CD4-positive, alpha-beta T cell treated with Interleukin-6 at 100 ng/mL for 8 hours (primary cell): ENCODE measurements at places on chromosomes 5 and 9.

DNA sequence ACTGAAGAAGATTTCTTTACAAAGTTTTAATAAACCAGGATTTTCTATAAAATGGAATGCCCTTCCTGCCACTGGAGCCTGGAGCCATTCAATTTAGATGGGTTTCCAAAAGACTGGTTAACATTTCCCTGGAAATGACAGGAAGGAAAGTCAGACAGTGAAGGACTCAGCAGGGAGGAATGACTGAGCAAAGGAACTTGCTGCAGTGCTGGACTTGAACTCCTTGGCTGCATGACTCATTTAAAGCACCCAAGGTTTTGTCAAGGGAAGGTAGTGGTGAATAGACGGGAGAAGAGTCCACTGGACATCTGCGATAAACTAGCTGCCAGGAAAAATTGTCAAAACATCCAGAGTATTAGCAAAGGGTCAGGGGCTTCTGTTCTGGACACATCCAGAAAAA lies 163.8 kb upstream of the SLC28A3 start:
- no peak for DNase-seq

GRCh38 chr5:6069496-6070185 lies 308.7 kb downstream of the MED10 start:
- DNase-seq = no peak

DNA sequence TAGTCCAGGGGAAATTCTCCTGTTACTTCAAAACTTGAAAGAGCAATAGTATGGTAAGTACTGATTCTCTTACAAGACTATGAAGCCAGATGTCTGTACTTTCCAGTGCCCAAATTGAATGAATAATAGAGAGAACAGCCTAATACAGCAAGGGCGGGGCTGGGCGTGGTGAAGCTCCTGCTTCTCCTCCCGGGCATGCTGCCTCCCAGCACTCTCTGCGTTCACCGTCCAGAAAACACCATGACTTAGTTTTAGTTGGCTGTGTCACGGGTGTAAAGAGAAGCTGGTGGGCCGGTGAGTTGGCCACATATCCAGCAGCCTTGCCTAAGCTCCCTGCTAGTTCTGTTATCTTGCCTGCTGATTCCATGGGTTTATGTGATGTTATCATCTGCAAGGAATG lies 40.7 kb upstream of the ADAMTS2 start:
- DNase-seq = no peak

DNA sequence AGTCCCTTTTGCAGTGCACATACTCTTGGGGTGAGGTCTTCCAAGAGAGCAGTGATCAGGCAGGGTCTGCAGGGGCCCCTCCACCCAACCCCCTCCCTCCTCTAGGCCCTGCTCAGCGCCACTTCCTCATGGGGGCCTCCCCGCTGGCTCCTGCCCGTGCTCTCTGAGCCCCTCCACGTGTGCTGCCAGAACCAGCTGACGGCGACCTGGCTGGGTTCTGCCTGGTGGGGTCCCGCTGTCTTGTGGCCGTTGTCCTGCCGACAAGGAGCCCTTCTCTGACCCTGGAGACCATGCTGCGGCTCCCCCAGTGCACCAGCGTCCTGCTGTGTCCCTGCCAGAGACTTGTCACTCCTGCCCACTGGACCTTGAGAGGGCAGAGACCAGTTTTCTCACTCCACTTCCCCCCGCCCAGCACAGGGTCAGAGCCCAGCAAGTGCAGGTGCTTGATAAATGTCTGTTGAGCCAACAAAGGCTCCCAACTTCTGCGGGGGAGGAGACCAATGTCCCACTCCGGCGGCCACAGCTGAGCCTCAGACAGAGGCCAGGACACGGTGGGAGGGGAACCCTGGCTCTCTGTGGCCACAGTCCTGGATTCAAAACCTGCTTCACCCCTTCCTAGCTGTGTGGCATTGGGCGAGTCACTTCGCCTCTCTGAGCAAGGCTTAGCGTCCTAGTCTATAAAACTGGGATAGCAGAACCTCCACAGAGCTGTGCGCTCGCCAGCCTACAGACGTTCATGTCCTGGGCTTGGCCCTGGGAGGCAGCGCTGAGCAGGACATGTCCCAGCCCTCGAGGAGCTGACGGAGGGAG lies 24.8 kb downstream of the SARDH start:
- no peak for DNase-seq

GRCh38 chr5:175406300-175406699 lies 37.7 kb downstream of the DRD1 start:
- DNase-seq = no peak

- no peak for DNase-seq
Measured at GRCh38 chr5:75571547-75571946, 39.7 kb upstream of the ANKDD1B start.

GRCh38 chr9:86337469-86338108 lies 16.6 kb downstream of the TUT7 start:
- no peak for DNase-seq

GRCh38 chr5:74325866-74326265 lies 314.7 kb downstream of the ENC1 start:
- DNase-seq = no peak

DNA sequence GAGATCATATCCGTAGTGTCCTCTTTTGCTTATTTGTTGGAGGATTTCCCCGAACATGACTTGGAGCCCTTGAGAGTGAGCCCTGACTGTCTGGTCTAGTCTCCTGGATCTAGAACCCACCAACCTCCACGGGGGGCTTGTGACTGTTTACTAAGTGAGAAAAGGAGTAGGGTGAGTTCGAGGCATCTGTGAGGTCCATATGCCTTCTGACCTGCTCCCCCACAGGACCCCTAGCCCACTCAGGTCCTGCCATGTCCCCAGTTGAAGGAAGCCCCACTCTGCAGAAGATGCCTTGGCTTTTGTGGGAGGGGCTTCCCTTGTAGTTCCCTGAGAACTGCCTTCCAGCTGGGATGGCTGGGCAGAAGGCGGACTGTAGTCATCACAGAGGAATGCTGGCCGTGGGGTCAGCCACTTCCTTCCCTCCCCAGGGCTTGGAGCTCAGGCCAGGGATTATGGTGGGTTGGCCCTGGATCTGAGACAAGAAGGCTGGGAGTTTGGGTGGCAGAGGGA lies 7.0 kb upstream of the IRF1 start:
- no peak for DNase-seq

DNA sequence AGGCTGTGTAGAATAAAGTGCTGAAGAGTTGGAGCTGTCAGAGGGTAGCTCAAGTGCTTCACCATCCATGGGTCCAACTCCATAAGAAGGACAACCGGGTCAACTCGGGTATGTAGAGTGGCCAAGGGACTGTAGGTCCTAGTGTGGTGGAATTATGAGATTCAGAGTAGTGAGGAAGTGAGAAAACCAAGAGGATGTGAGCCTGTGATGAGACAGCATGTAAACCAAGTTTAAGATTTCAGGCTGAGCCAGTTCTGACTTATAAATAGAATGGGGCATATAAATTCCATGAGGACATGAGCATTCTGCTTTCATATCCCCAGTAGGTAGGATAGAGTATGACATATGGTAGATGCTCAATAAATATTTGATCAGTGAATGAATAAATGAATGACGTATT lies 96.3 kb downstream of the CFAP95 start:
- no peak for DNase-seq

GRCh38 chr9:135332516-135332915 lies 147.1 kb upstream of the PPP1R26 start:
- no peak for DNase-seq

- no peak for DNase-seq
Measured at GRCh38 chr5:146644831-146645230, 128.8 kb upstream of the GPR151 start.

DNA sequence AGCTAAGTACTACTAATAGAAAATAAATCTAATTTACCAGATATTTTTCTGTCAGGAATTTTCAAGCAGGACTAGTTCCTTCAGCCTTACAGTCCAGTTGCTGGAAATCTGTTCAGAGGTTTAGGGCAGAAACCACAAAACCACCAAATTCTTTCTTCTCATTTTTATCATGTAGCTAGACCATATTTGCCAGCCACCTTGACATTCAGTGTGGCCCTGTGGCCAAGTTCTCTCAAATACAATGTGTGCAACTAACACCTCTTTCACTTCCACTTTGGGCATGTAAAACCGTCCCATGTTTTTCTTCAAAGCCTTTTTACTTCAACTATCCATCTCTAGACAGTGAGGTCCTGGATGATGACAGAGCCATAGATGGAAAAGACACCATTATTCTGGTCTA lies 1133.2 kb upstream of the CDH18 start:
- no peak for DNase-seq

- no peak for DNase-seq
Measured at GRCh38 chr5:143093452-143094086, 309.9 kb downstream of the NR3C1 start.

DNA sequence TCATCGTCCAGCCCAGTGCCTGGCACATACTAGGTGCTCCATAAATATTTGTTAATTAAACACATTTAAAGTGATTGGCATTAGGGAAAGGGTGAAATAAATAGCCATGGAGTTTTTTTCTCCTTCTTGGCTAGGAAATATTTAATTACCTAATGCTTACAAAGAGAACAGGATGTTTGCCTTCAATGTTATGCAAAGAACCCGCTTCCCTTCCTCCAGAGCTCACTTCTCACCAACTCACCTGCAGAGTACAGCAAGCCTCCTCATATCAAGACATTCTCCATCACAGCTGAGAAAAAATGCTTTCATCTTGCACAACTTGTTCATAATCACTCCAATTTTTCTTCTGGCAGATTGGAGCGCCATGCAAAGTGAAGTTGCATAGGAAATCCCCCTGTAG lies 161.7 kb upstream of the STK32A start:
- no peak for DNase-seq

DNA sequence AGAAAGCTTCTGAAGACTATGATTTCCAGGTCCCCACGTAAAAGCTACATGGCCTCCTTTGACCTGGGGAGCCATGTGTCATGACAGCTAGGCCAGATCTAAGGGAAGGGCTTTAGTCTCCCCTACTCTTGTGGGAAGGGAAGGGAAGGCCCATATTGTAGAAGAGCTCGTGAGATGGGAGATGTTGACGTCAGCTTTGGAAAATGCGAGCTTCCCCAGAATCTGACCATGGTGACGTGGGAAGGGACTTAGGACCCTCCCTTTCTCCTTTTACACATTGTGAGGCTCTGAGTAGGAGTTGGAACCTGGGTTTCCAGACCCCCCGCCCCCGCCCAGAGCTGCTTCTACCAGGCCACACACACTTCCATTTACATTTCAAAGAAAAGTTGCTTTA lies 165.5 kb downstream of the SYK start:
- DNase-seq = no peak

- DNase-seq = no peak
Measured at GRCh38 chr5:15992918-15993317, 186.7 kb downstream of the MARCHF11 start.
